ENCODE measurements at places on chromosomes 16 and 17.
A peak's percentile ranks its signal among the peaks of the same experiment; 100 is the strongest.

GRCh38 chr16:48535831-48536613 is 74.0 kb downstream of the N4BP1 start:
- DNase-seq, result no peak

GRCh38 chr17:48002916-48003416 is 32.1 kb downstream of the CDK5RAP3 start:
- DNase-seq, result peak; percentile 58

DNA sequence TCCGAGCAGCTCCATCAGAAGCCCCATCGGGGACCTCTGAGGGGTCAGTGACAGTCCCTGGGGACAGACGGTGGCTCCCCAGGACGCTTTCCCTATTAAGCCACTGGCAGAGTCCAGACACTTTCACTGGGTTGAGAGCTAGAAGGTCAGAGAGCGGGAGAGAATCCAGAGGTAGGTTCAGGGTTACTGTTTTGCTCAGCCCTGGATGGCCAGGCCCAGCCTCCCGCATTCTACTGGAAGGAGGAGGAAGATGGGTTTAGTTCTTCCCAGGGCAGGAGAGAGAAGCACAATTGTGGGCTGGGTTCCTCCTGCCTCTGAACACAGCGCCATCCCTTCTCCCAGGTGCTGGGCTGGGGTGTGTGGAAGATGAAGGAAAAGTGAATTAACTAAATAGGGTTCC is 452.8 kb downstream of the SLC39A11 start:
- no peak for DNase-seq

DNA sequence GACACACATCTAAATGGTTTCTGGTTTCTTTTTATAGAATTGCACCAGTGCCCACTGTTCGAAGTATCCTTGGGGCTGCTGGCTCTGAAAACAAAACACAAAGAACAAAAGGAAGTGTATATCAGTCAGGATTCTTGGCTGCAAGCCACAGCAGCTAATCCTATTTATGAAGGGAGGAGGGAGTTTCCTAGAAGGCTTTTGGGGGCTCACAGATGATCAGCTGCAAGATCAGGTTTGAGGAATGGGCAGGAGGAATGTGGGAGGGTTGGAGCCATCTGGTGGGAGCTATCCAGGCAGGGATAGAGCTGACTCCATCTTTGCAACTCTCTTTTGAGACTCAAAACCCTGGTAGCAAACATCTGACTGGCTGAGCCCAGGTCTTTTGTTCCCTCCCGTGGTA is 118.3 kb upstream of the EEF2KMT start:
- no peak for DNase-seq

GRCh38 chr16:29736112-29736511 is 9.7 kb downstream of the C16orf54 start:
- no peak for DNase-seq

DNA sequence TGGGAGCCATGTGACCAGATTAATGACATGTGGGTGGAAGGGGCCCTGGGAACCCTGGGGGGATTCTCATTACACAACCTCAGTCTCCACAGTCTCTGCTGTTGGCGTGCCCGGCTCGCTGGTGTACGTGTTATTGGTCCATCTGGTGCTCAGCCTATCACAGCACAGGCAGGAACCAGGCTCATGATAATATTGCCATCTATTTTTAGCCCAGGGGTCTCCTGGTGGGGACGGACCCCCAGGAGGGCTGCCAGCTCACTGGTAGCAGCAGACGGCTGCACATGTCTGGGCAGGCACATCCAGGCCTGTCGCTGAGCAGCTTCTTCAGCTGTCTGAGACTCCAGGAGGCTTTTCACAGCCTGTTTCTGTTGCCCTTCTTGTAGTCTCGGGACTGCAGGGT is 123.8 kb downstream of the RAB11FIP4 start:
- no peak for DNase-seq

DNA sequence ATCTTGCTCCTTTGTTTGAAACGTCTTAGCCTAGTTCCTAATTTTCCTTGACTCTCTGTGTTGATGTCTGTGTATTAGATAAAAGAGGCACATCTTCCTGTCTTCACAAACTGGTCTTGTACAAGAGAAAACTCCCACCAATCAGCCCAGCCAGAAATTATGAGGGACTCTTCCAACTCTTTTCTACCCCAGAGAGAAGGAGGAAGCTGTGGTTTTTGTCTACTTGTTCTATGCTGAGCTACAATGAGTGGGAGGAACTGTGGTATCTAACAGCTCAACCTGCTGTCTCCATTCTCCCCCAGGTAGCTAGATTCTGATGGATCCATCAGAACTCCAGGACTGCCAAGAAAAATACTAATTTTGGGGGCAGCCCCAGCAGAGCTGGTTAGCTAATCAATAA is 392.5 kb downstream of the HS3ST3B1 start:
- no peak for DNase-seq

- DNase-seq, result no peak
These were observed 12.0 kb downstream of the LRRC37B start for GRCh38 chr17:32019228-32019627.

DNA sequence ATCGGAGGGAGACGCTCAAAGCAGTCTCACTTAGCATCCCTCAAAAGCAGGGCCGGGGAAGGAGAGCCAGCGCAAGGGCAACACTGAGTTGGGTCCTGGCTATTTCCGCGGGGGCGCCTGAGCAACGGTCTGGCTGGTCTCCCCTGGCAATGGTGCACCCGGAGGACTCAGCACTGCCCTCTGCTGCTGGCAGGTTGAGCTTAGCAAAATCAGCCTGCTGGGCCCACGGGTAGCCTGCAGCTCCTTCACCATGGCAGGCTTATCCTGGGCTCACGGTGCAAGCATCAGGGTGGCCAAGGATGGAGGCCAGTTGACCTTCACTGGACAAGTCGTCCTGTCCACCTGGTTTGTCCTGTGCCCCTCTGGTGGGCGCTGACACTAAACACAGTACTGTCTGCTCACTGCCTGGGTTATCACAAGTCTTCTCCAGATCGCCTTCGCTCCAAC is 14.4 kb upstream of the ALDH3A1 start:
- peak; percentile 52 for DNase-seq

GRCh38 chr17:29292071-29292991 is 1.6 kb downstream of the NUFIP2 start:
- DNase-seq, result peak; percentile 36

- no peak for DNase-seq
These were observed 62.4 kb downstream of the CCDC182 start for GRCh38 chr17:57682701-57683100.

- no peak for DNase-seq
These were observed 723.1 kb downstream of the CDH11 start for GRCh38 chr16:64398793-64399192.

- no peak for DNase-seq
These were observed 145.6 kb downstream of the TMEM132E start for GRCh38 chr17:34725008-34725407.
